ENCODE measurements at places on chromosomes 1 and 21.

DNA sequence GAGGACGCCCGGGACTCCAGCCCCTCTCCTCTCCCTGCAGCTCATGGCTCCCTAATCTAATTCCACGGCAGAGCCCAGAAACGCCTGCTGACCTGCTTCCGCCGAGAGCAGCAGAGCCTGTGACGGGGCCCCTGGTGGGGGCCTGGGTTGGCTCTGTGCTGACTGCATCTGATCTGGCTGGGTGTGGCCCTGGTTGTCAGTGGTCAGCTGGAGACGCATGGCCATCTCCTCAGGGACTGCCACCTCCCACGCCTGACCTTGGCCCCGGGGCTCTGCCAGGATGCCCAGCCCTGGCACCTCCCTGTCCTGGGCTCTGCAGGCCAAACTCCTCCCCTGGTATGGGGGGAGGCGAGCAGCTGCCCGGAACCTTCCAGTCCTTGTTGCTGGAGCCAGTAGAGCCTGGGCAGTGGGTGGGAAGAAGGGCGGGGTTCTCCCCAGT, 1.1 kb upstream of the PLCH2 start:
- no peak for DNase-seq

DNA sequence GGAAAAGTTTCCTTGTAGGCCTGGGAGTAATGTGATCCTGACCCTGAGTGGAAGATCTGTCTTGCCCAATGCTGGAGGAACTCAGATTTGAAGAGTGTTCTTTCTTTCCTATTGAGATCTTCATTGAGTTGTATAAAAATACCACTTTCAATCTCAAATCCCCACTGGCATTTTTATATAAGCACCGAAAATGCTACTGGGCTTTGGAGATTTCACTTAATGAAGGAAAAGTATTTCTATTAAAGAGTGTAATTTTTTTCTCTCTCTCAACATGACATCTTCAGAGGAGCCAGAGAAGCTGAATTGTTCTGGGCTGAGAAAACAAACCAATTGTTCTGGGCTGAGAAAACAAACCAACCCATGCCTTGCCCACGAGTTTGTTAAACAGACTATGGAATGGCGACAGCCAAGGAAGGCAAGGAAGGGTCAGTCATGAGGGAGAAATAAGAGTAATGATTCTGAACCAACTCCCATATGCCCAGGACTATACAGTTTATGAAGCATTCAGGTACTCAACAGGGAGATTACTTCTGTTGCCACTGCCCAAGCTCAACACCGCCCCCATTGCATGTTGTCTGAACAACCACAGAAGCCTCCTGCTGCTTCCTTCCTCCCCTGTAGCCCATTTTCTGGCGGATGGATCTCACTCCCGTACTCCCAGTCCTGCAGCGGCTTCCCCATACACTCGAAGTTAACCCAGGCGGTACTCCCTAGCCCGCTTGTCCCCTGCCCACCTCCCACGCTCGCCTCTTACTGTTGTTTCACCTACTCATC, 103.2 kb downstream of the BEND5 start:
- DNase-seq: no peak

GRCh38 chr1:23751050-23751814, 8.0 kb downstream of the ELOA start:
- peak; percentile 27 for DNase-seq

GRCh38 chr1:228998179-228998578, 262.9 kb downstream of the RHOU start:
- DNase-seq: no peak

GRCh38 chr1:24149866-24150233, 6.9 kb upstream of the IL22RA1 start:
- DNase-seq: peak; percentile 61

DNA sequence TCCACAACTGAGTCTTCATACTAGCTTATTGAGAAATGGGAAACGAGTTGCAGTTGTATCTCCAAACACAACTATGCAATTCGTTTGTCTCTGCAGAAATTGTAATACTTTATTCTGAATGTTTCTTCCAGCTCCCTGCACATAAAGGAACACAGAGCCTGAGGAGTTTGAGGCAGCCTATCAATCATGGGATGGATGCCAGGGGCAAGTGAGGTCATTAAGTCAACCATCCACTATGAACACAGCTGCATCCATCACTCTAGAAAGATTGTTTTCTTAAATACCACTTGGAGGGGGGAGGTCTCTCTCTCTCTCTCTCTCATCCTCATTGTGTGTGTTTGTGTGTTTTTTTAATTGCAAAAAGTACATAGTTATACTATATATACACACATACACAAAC, 2.9 kb upstream of the PSMB2 start:
- DNase-seq: no peak

GRCh38 chr1:39754026-39754570, 15.4 kb downstream of the PPIE start:
- no peak for DNase-seq

DNA sequence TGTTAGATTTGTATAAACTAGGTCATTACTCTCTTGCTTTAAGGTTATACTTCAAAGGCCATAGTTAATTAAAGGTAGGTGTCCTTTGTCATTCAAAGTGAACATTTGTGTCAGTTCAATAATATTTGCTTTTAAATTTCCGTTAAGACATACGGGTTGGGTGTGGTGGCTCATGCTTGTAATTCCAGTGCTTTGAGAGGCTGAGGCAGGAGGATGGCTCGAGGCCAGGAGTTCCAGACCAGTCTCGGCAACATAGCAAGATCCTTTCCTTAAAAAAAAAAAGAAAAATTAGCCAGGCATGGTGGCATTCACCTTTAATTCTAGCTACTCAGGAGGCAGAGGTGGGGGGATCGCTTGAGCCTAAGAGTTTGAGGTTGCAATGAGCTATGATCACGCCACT, 80.4 kb downstream of the KIF26B start:
- DNase-seq: no peak

- no peak for DNase-seq
Observed at GRCh38 chr1:44423591-44424537, 18.8 kb downstream of the RNF220 start.

DNA sequence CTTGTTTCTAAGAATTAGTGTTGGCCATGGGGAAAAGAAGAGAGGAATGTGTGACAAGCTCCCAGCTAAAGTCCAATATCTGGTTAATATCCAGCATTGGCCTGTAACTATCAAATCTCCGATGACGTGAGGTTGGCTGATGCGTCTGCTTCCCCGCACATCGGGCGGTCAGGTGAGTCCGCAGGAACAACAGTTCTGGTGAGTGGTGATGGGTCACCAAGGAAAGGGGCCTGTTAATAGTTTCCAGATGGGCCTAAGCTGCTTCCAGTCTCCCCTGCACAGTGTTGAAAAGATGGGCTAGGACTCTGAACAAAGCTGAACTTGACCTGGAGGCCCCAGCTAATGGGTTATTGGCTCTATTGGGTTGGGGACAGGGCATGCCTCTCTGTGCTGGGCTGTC, 193.1 kb upstream of the EDN2 start:
- DNase-seq: no peak

DNA sequence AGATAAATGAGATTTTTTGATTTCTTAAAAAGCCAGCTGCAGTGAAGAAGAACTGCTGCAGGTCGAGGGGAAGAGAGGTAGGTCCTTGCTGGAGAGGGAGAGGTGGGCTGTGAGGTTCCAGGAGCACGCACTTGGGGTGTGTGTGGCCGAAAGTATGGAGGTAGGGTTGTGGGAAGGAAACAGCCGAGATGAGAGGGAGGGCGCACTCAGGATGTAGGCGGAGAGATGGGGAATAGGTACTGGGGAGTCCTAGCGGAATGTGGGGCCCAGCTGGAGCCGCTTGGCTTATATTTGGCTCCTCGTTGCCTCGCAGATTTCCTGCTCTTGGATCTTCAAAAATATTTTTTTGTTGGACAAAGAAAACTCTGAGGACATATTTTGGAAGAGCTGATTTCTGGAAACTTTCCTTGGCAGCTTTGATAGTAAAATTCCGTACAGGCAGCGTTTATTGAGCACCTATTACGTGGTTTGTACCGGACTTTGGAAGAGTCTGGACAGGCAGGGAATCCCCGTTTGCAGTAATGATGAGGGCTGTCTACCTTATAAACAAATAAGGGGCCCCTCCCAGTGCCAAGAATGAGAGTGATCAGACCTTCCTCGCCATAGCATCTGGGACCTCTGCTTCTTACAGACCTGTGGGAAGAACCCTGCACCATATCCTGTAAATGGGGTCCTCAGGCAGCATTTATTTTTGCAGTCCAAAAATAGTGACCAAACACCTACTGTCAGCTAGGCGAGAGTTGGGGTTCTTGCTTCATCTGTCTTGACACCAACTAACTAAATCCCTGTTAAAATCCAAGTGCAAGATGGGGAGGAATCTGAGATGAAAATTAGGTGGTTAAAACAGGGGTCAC, 1.5 kb downstream of the LRRC8D start:
- DNase-seq: no peak

DNA sequence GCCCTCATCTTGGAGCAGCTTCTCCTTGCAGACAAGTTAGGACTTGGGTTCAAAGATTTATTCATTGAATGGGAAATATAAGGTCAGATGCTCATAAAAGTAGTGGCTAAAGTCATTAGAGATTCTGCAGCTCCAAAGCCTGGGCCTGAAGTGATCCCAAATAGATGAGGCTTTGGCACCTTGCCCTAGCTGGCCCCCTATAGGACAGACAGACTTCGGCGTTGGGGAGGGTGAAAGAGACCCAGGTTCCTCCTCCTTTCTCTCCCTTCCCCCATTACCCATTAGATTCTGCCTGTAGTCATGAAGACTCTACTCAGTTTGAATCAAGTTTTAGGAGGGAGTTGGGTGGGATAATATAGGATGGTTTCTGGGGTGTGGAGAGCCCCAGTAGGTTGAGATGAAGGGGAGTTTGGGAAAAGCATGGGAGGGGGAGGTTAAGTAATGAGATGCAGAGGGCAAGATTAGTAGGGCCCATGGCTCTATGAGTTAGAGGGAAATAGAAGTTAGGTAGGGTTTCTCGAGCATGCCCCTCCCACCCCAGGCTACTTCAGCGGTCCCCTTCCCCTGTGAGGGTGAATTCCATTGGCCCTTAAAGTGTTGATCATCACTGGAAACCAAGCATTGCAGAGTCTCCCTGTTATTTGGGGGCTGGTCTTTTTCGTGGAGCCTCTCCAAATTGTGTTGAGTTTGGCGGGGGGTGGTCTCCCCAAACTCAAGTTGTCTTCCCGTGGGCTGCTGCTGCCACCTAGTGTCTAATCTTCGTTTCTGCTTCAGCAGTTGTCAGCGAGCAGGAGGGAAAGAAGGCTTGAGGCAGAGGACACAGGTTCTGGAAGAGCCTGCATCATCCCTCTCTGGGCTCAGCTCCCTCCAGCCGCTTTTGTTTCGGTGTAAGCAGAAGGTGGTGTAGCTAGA, 2.1 kb upstream of the AHDC1 start:
- DNase-seq: peak; percentile 63

- peak; percentile 48 for DNase-seq
Observed at GRCh38 chr1:179121159-179121938, 39.5 kb downstream of the TOR3A start.

DNA sequence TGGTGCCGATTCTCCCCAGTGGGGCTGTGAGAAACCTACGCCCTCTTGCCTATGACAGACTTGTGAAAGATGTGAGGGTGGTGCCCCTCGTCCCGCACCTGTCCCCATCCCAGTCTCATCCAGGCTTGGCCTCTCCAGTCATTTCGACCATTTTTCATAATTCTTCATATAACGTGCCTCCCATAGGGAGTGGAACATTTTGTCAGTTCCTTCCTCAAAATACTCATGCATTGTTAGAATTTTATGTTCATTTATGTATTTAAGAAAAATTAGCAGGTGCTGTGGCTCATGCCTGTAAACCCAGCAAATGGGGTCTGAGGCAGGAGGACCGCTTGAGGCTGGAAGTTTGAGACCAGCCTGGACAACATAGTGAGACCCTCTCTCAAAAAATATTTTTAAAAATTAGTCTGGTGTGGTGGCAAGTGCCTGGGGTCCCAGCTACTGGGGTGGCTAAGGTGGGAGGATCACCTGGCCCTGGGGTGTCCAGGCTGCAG, 19.7 kb upstream of the SMPDL3B start:
- no peak for DNase-seq

DNA sequence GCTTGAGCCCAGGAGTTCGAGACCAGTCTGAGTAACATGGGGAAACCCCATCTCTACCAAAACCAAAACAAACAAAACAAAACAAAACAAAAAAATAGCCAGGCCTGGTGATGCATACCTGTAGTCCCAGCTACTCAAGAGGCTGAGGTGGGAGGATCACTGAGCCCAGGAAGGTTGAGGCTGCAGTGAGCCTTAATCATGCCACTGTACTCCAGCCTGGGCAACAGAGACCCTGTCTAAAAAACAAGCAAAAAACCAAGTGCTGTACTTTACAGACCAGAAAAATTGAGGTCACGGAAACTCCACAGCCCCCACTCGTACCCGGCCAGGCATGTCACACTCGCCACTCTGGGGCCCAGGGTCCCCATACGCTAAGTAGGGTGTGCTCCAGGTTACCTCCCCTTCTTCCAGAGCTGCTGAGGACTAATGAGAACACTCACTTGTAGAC, 22.9 kb downstream of the ATP2B4 start:
- DNase-seq: peak; percentile 66

DNA sequence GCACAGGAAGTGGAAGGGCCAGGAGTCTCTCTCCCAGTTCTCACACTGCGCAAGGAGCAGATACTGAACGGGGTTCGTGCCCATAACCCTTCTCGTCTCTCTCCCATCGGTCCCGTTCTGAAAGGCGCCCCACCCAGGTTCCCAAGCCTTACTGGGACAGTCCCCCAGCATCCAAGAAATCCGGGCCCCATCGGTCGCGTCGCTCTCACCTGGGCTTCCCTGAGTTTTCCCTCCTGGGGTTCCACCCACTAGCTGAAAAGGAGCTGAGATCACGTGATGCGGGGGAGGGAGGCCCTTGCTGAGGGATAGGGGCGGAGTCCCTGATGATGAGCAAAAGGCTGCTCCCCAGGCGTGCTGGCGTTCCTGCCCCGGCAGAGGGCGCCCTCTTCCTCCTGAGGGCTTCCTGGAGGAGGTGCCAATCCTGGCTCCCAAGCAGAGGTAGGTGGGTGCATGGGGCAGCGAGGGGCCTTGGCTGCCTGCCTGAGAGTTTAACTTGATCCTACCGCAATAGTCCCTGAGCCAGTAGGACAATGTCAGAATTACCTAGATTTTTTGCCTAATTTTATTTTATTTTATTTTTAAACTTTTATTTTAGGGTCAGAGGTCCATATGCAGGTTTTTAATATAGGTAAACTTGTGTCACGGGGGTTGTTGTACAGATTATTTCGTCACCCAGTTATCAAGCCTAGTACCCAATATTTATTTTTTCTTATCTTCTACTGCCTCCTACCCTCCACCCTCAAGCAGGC, at the start of gene SPOCD1:
SPOCD1 (minus strand) TSS at position 271 of the 749 bp plus-strand sequence. CDS start 689 bp downstream, outside the sequence.
- peak; percentile 86 for DNase-seq

- peak; percentile 25 for DNase-seq
Observed at GRCh38 chr1:223230161-223230881, 87.3 kb upstream of the TLR5 start.

- DNase-seq: no peak
Observed at GRCh38 chr1:26630634-26631033, 65.2 kb upstream of the ARID1A start.

DNA sequence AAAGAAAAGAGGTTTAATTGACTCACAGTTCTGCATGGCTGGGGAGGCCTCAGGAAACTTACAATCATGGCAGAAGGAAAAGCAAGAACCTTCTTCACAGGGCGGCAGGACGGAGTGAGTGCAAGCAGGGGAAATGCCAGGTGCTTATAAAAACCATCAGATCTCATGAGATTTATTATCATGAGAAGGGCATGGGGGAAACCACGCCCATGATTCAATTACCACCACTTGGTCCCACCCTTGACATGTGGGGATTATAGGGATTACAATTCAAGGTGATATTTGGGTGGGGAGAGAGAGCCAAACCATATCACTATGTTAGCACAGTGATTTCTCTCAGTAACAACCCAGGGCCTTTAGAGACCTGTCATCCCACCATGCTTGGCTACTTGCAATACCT, 39.9 kb downstream of the LRRN2 start:
- DNase-seq: no peak

Measured in activated naive CD4-positive, alpha-beta T cell treated with Interleukin-2 at 50 U/mL for 16 hours (primary cell).